ENCODE measurements at places on chromosomes 11 and 22. TPM values are rescaled to one million over a fixed set of nuclear protein-coding genes. Genes with fewer than 3 reads are reported as not detected.

The CACNA1I gene
- under 0.01 TPM for total RNA-seq

The JHY gene
- total RNA-seq: 4.5 TPM

The DEUP1 gene
- not detected for total RNA-seq

- DNase-seq: peak; percentile 21
Measured at GRCh38 chr22:50074551-50075530, 10.4 kb downstream of the MLC1 start.

DNA sequence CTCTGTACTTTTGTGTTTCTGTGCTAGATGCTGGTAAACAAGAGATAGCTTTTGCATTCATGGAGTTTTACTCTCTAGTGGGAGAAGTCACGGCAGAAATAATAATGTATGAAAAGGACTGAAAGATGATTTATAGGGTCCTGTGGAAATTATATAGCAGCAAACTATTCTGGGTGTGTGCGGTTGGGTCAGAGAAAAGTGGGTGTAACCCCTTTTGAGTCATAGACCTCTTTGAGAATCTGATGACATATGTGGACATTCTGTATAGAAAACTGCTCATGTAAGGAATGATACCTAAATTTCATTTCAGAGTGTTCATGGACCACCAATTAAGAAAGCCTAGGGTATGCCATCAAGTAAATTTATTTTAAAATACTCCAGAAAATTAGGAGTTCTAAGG lies 54.4 kb downstream of the TMEM135 start:
- peak; percentile 12 for DNase-seq

DNA sequence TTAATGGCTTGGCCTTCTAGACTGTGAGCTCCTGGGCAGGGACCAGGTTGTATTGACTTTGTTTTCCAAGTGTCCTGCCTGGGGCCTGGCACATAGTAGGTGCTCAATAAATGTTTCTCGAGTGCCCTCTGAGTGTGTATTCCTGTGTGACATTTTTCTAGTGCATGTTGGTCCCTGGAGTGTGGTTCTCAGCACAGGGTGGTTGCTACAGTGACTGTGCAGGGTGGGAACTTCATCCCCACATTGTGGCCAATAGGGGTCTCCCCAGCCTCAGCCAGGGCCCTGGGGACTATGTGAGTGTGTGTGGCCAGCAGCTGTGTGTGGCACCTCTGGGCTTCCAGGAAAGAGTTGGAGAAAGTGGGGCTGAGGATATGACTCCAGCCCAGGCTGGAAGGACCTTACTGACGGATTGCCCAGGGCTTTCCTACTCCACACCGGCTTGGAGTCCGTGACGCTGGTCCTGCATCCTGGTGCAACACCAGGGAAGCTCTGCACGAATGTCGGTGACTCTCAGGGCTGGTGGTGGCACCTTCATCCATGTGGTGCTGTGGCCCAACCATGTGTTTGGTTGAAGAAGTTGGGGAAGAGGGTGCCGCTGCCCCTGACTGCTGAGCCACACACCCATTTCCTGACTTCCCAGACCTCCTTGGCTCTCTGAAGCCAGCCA lies 9.0 kb upstream of the MARK2 start:
- peak; percentile 38 for DNase-seq

- DNase-seq: no peak
Measured at GRCh38 chr11:2865922-2866577, 19.5 kb downstream of the CDKN1C start.

DNA sequence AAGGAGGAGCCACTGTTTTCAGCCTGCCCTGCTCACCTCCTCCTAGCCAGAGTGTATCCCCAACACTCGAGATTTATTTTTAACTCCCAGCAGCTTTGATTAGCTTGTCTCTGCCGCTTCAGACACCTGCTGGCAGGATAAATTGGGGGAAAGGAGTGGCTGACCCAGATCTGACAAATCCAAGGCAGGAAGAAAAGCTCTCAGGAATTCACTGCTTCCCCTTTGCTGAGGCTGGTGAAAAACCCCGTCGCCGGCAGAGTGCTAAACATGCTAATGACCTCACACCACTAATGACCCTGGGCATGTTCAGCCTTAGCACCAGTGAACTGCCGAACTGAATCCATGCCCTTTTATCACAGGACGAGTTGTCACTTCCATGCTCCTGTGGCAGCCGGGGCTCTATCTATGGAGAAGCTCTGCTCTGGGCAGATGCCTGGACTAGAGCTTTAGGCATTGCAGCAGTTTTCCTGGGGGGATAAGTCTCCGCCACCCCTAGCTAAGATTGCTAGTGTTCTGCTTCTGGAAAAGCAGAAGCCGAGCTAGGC lies 52.2 kb downstream of the FEZ1 start:
- no peak for DNase-seq

GRCh38 chr11:125724125-125724524 lies 22.0 kb upstream of the PATE1 start:
- no peak for DNase-seq

DNA sequence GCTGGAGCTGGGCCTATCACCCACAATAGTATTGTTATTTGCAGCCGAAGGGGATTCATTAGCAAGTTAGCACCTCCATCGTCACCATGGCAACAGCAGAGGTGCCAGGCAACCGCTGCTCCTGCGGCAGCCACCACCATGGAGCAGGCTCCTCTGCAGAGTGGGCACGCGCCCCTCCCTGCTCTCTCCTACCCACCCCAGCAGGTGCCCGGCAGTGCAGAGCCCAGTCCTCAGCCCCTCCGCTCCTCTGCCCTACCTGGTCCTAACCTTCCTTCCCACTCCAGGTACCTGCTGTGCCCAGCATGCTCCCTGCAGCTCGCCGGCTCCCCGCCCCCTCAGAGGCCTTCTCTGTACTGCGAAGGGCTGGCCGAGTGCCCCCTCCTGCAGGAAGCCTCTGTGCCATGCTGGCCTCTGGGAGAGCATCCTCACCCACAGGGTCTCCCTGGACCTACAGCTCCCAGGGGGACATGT lies 3.6 kb downstream of the DUSP8 start:
- DNase-seq: no peak
